ENCODE measurements at places on chromosomes 4 and X.

- DNase-seq: no peak
These were observed 567 bp downstream of the C4orf46 start for GRCh38 chr4:158670975-158671664.

GRCh38 chr4:154491341-154492271 lies at the start of gene DCHS2:
DCHS2 (minus strand) TSS chr4:154491799; CDS start chr4:154491355, 444 bp downstream.
- no peak for DNase-seq

DNA sequence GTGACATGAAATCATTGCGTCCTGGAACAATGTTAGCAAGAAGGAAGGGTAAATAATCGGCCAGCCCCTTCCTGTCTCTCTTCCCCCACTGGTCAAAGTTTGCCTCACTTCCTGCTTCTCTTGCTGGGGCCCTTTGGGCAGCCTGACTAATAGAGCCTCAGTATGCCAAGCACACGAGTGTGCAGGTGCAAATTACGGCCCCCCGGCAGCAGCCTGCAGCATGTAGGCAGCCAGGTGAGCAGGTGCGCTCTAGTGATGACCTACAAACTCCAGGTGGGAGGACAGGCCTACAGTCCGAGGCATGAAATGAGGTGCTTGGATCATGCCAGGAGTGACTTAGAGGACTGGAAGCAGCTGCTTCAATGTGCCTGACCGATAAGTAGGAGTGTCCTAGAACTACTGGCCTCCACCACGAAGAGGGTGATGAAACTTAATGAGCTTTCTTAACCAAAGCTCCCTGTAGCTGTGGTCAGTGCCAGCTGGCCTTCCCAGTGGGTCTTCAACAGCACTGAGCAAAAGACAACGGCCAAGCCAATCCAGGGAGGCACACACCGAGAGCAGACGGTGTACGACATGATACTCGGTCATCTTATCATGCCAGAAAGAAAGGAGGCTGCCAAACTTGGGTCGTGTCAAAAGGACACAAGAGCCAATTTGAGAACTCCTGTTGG lies 26.1 kb upstream of the FAT1 start:
- no peak for DNase-seq

DNA sequence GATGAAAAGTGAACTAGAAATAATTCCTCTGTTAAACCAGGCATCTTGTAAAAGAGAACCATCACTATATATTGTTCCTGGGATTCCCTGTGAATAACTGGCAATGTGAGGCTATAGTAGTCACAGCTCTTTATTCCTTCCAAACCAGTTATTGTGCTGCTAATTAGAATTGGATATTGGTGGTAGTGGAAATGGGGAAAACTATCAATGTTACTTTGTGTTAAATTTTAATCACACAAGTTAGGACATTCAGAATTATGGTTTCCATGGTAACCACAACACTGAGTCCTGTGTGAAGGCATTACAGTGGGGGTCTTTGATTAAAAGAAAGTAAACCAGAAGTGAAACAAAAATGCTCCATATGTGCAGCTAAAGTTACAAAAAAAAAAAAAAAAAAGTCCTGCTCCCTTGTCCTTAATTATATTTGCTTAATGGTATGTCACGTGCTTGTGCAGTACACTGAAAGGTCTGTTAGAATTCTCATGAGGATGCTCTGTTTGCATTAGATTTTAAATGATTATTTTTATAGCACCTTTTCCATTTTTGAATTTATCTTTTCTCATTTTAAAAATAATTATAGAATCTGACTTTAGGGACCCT lies 200.4 kb downstream of the ADGRL3 start:
- DNase-seq: no peak

- DNase-seq: no peak
These were observed 78.6 kb downstream of the CAMK2D start for GRCh38 chr4:113682730-113683537.

DNA sequence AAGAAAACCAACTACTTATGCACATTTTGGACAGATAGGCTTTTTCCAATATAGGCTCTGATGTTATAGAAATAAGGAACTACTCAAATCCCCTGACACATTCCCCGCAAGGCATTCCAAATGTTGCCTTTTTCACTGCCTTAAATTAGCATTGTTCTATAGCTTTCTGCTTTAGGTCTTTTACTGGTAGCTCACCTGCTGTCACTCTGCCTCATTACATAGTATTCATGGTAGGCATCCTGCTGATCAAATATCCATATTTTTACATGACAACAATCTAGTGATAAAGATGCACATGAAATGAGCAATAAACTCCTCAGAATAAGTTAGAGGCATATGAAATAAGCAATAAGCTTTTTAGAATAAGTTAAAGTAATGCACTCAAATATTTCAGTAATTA lies 542.7 kb downstream of the FAM133A start:
- no peak for DNase-seq

DNA sequence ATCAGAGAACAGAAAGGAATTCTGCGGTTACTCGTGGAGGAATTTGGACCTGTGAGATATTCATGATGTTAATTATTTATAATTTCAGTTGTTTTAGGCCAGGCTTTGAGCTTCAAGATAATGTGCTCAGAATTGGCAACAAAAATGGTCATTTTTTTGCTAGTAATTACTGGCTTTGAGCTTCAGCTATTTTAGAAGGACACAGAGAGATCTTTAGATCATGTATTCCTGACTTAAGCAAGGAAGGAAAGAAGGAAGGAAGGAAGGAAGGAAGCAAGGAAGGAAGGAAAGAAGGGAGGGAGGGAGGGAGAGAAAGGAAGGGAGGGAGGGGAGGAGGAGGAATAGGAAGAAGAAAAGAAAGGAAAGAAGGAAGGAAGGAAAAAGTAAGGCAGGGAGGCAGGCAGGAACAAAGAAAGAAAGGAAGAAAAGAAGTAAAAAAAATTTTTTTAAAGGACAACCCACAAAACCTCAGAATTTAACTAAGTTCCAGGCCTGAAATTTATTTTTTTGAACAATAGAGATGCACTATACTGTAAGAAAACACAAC lies 277.9 kb upstream of the KLF3 start:
- DNase-seq: no peak

GRCh38 chr4:176824645-176825366 lies 32.1 kb upstream of the VEGFC start:
- DNase-seq: no peak

DNA sequence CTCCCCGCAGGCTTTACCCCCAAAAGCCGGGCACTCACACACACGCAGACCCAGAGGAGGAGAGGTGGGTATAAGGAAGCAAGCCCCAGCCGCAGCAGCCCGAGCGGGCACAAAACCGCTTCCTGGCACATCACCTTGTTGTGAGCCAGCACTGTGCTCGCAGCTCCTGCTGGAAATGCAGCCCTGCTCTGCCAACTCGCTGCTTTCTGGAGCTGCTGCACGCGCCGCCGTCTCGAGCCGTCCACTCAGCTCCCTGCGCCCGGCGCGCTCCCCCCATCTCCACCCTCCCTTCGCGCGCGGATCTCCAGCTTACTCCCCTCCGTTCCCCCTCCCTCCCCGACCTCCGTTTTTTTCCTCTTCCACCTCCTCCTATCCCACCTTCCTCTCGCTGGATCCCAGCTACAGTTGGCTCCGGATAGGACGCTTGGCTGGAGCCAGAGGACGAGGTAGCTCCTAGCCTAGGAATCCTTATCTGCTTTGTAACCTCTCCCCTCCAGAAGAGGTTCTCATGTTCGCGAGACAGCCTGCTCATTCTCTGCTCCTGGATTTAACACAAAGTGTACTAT lies at the start of gene SPOCK3:
Gene SPOCK3 (minus strand): TSS at position 179 of the 566 bp plus-strand sequence.
- DNase-seq: no peak

DNA sequence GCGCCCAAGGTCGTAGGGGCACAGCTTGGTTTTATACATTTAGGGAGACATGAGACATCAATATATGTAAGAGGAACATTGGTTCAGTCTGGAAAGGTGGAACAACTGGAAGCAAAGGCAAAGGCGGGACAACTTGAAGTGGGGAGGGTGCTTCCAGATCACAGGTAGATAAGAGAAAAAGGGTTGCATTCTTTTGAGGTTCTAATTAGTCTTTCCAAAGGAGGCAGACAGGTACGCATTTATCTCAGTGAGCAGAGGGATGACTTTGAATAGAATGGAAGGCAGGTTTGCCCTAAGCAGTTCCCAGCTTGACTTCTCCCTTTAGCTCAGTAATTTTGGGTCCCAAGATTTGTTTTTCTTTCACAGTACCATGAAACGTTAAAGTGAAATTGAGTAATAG lies 223.2 kb downstream of the FAM47A start:
- no peak for DNase-seq

DNA sequence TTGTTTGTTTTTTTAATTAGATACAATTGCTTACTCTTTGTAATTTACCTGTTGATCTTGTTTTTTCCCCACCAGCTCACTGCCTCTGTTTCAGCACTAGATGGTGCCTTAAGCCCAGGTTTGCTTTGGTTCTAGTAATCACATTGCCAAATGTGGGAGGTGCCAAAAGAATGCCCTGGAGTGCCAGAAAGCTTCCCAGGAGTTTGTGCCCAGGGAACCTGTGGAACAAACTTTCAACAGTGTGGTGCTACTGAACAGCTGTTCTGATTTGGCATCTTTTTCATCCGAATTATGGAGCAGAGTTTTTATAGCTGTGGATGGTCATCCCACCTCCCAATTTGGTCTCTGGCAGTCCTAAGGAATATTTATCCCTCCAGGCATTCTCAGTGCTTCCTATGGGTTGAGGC lies 1000.7 kb downstream of the STIM2 start:
- DNase-seq: no peak

- DNase-seq: no peak
These were observed 51.9 kb downstream of the EVC2 start for GRCh38 chr4:5656415-5656814.

- no peak for DNase-seq
These were observed 91.7 kb downstream of the FHDC1 start for GRCh38 chr4:153027866-153028265.

DNA sequence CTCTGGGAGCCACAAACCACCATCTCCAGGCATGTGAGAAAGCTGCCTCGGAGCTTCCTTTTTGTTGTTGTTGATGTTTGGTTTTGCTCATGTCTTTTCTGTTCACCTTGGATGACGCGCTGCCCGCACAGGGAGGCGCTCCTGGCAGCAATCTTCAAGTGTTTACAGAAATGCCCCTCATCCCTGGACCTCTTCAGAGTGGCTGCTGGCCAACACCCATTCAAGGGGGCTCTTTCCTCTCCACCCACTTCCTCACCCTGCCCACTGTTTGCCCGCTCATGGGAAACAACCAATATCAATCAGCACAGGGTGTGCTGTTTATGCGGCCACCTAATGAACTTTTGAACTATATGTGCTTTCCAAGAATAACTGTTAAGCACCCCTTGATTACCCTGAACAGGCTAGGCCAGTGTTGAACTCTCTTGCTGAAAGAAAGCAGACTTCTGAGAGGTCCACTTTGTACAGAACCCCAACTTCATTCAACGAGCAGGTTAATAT lies 355.1 kb upstream of the CLNK start:
- DNase-seq: no peak

- DNase-seq: no peak
These were observed 156.0 kb downstream of the UGT8 start for GRCh38 chr4:114754616-114755015.

- DNase-seq: no peak
These were observed 290.6 kb upstream of the SLIT2 start for GRCh38 chr4:19961091-19961490.

GRCh38 chr4:153809916-153810810 lies 21.3 kb upstream of the SFRP2 start:
- DNase-seq: no peak

GRCh38 chr4:93221771-93222170 lies 606.8 kb upstream of the ATOH1 start:
- DNase-seq: no peak

- no peak for DNase-seq
These were observed 24.6 kb downstream of the GPC4 start for GRCh38 chrX:133390676-133391075.

GRCh38 chrX:69493193-69493592 lies 10.9 kb upstream of the NALF2 start:
- no peak for DNase-seq

DNA sequence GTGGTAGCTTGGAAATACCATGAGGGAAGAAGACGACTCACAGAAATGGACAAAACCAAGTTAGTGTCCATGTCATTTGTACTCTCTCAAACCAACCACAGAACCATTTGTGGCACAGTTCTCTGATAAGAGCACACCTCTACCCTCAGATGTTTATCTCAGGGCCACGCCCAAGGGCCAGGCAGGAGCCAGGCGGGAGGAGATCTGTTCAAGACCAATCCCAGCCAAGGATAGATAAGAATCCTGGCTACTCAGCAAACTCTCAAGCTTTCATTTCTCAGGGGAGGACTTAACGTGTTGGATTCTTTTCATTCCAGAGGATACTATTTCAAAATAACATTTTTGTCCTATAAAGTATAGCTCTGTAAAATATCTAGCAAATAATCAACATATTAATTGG lies 95.0 kb downstream of the NYX start:
- DNase-seq: no peak
